ENCODE measurements at places on chromosomes 6 and 20. TPM values are rescaled to one million over a fixed set of nuclear protein-coding genes. Genes with fewer than 3 reads are reported as not detected.

The CRISP3 gene
- not detected for total RNA-seq

The OR2J2 gene
- total RNA-seq = not detected

The SLC2A4RG gene
- total RNA-seq = 116 TPM

The TREML1 gene
- total RNA-seq = not detected

The PGC gene
- total RNA-seq = not detected

The FKBP1C gene
- total RNA-seq = 0.39 TPM

The PGM3 gene
- total RNA-seq = 40.4 TPM

The TFAP2B gene
- 0.70 TPM for total RNA-seq

The PDE10A gene
- not detected for total RNA-seq

The CDYL gene
- 13.1 TPM for total RNA-seq

The CTCFL gene
- not detected for total RNA-seq
